ENCODE measurements at places on chromosomes 3 and 15. TPM values are rescaled to one million over a fixed set of nuclear protein-coding genes. Genes with fewer than 3 reads are reported as not detected.

The LRRC2 gene
- 10.8 TPM for total RNA-seq

The AGBL1 gene
- total RNA-seq: not detected

DNA sequence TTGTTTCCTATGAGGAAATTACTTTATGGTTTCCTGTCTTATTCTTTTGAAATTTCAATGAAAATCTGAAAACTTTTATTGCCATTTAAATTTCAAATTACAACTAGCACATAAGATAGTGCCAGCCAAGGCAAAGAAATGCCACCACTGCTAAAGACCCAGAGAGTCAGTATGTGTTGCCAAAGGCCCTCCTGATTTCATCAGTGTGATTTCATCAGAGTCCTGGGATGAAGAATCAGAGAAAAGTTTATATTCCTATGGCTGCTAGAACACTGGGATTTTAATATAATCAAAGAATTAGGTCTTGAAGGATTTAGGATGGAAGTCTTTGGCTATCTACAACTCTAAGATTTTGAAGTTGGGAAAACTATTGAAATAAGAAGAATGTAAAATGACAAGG is 434.2 kb upstream of the CCDC54 start:
- no peaks in the 10 kb centered on the region for H3K36me3 ChIP-seq
- peaks cover 12% of the 10 kb centered on the region for H3K4me1 ChIP-seq
- H3K4me3 ChIP-seq: no peak overlapping the region
- DNase-seq: peak; percentile 43
- no peak overlapping the region for H3K27ac ChIP-seq

The GOLGA6L4 gene
- total RNA-seq: 1.3 TPM

The MORC1 gene
- not detected for total RNA-seq

- no peaks in the 10 kb centered on the region for H3K36me3 ChIP-seq
- no peak overlapping the region for H3K4me3 ChIP-seq
- no peak for DNase-seq
- H3K27ac ChIP-seq: no peak overlapping the region
- H3K4me1 ChIP-seq: no peaks in the 10 kb centered on the region
These were observed 14.0 kb downstream of the PLA1A start for GRCh38 chr3:119611664-119612063.

DNA sequence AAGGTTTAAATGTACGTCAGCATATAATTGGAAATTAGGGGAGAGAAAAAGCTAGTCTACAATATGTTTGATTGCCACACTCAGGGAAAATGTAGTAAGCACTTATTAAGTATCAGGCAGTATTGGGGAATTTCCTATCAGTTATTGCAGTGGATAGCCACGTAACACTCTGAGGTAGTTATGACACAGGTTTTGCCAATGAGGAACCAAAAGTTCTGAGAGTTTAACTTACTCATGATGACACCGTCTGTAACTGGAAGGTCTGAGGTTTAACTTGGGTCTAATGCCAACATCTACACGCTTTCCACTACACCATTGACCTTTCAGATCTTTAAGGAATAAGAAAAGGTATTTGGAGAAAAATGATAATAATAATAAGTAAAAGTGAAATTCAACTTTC is 89.5 kb downstream of the ZMAT3 start:
- H3K36me3 ChIP-seq: 0 out of 2 replicates have a peak, but pooled peaks cover 4% of the 10 kb centered on the region
- DNase-seq: peak; percentile 62
- H3K27me3 ChIP-seq: no peaks in the 10 kb centered on the region
- H3K4me3 ChIP-seq: no peak overlapping the region
- H3K27ac ChIP-seq: no peak overlapping the region

GRCh38 chr3:194107107-194107506 is 28.8 kb upstream of the HES1 start:
- H3K4me1 ChIP-seq: no peaks in the 10 kb centered on the region
- no peak overlapping the region for H3K4me3 ChIP-seq
- H3K36me3 ChIP-seq: no peaks in the 10 kb centered on the region
- no peak for DNase-seq
- H3K27me3 ChIP-seq: peaks cover 46% of the 10 kb centered on the region
- no peak overlapping the region for H3K27ac ChIP-seq

DNA sequence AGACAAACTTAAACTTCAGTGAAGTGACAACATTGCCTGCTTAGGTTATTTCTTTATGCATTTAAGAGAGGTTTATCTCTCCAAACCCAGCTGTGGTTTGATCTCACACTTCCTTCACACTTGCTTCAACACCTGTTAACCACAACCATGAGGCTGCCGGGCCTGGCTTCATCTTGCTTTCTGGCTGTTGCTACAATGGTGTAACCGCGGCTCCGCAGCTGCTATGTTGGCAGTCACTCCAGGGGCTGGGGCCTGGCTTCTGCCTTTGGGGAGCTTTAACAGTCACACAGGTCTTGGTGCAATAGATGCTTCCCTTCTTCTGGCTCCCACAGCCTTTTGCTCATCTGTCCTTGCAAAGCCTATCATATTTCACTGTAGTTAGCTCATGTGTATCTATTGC is 72.9 kb upstream of the MNS1 start:
- H3K36me3 ChIP-seq: no peaks in the 10 kb centered on the region
- H3K4me1 ChIP-seq: no peaks in the 10 kb centered on the region
- H3K4me3 ChIP-seq: no peak overlapping the region
- no peak overlapping the region for H3K27ac ChIP-seq
- no peak for DNase-seq

The POTEB gene
- total RNA-seq: not detected

GRCh38 chr3:40843851-40844548 is 319.2 kb downstream of the ZNF621 start:
- no peak for DNase-seq
- H3K27me3 ChIP-seq: no peaks in the 10 kb centered on the region
- no peaks in the 10 kb centered on the region for H3K4me1 ChIP-seq
- H3K27ac ChIP-seq: no peak overlapping the region
- no peaks in the 10 kb centered on the region for H3K36me3 ChIP-seq

- no peaks in the 10 kb centered on the region for H3K27me3 ChIP-seq
- peak; percentile 20 for DNase-seq
- H3K4me1 ChIP-seq: 0 out of 2 replicates have a peak, but pooled peaks cover 2% of the 10 kb centered on the region
- no peak overlapping the region for H3K4me3 ChIP-seq
- H3K36me3 ChIP-seq: no peaks in the 10 kb centered on the region
- no peak overlapping the region for H3K27ac ChIP-seq
These were observed 5.9 kb downstream of the CAMK2N2 start for GRCh38 chr3:184255291-184256039.

DNA sequence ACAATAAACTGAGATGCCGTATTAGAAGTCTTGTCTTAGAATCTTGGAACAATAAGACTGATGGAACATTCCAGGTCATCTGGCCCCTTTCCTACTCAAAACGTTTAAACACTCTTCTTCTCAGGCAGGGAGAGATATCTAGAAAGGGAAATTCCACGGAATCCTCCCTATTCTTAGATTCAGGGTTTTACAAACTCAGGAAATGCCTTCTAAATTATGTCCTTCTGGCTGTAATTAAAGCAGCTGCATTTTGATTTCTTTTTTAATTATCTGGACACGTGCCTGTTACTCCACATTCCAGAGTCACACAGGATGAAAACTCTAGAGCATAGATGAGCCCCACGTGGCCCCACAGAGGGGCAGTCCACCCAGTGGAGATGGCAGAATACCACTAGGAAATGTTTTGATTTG is 41.5 kb upstream of the MTMR10 start:
- H3K27me3 ChIP-seq: no peaks in the 10 kb centered on the region
- H3K4me3 ChIP-seq: peak overlapping the region; percentile 3
- DNase-seq: peak; percentile 41
- peaks cover 27% of the 10 kb centered on the region for H3K4me1 ChIP-seq
- H3K36me3 ChIP-seq: no peaks in the 10 kb centered on the region

GRCh38 chr3:27253831-27254230 is 115.4 kb downstream of the NEK10 start:
- H3K36me3 ChIP-seq: peaks cover 10% of the 10 kb centered on the region
- no peaks in the 10 kb centered on the region for H3K4me1 ChIP-seq
- no peaks in the 10 kb centered on the region for H3K27me3 ChIP-seq

The RAB27A gene
- total RNA-seq: 5.4 TPM

GRCh38 chr3:140523600-140523999 is 154.3 kb upstream of the TRIM42 start:
- no peaks in the 10 kb centered on the region for H3K36me3 ChIP-seq
- H3K27ac ChIP-seq: no peak overlapping the region
- H3K4me1 ChIP-seq: no peaks in the 10 kb centered on the region
- H3K4me3 ChIP-seq: no peak overlapping the region

GRCh38 chr3:64110071-64110470 is 86.8 kb upstream of the PSMD6 start:
- H3K27ac ChIP-seq: no peak overlapping the region
- no peak for DNase-seq
- no peaks in the 10 kb centered on the region for H3K27me3 ChIP-seq
- no peak overlapping the region for H3K4me3 ChIP-seq
- H3K36me3 ChIP-seq: peaks cover 20% of the 10 kb centered on the region

GRCh38 chr3:196794467-196794866 is 54.8 kb downstream of the PAK2 start:
- no peak overlapping the region for H3K4me3 ChIP-seq
- H3K27me3 ChIP-seq: no peaks in the 10 kb centered on the region
- no peaks in the 10 kb centered on the region for H3K36me3 ChIP-seq
- H3K27ac ChIP-seq: no peak overlapping the region

Data from GM23248 (cell line).